ENCODE measurements at places on chromosomes 2 and 18.

DNA sequence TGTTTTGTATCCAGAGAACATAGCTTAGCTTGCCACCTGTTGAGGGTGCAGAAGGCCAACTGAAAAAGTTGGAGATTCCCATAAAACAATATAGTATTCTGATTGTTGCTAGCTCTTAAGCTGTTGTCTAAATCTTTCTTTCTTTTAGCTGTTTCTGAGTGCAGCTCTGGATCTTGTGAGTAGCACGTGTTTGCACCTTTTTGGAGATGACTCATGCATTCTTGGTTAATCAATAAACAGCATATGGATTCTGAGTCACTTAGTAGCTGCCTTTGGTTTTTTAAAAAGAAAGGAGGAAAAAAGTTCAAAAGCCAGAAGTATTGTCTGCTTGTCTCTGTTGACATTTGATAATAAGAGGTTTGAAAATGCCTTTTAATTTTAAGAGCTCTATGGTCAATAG lies 483.0 kb upstream of the FSIP2 start:
- DNase-seq: no peak

DNA sequence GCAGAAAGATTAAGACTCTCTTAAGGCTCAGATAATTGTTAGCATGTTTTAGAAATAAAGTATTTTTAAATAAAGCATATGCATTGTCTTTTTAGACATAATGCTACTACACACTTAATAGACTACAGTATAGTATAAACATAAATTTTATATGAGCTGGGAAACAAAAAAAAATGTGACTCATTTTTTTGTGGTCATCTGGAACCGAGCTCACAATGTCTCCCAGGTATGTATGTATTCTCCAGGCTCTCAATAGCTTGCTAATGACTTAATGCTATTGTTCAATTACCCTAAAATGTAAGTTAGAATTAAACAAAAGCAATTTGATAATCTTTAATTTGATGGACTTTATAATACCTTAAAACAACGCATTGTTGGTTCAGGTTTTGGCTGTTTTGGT lies 167.2 kb downstream of the NUP35 start:
- DNase-seq: no peak

- DNase-seq: no peak
Measured at GRCh38 chr18:47795434-47795814, 135.0 kb downstream of the SMAD2 start.

GRCh38 chr2:64767670-64768468 lies 114.2 kb upstream of the SERTAD2 start:
- DNase-seq: peak; percentile 43

DNA sequence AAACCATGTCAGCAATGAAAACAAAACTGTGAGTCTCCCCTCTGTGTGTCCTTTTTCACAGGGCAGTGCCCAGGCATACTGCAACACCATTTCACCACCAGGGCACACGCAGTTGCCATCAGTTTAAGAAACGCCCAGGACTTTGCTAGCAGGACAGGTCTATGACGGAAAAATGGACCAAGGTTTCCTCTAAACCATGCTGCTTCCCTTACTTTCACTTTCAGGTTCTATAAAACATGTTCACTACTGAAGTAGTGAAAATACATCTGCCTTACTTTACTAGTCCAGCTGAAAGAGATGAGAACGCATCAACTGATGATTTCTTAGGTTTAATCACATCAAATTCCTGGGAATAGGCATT lies 110.5 kb downstream of the TCF4 start:
- DNase-seq: no peak

DNA sequence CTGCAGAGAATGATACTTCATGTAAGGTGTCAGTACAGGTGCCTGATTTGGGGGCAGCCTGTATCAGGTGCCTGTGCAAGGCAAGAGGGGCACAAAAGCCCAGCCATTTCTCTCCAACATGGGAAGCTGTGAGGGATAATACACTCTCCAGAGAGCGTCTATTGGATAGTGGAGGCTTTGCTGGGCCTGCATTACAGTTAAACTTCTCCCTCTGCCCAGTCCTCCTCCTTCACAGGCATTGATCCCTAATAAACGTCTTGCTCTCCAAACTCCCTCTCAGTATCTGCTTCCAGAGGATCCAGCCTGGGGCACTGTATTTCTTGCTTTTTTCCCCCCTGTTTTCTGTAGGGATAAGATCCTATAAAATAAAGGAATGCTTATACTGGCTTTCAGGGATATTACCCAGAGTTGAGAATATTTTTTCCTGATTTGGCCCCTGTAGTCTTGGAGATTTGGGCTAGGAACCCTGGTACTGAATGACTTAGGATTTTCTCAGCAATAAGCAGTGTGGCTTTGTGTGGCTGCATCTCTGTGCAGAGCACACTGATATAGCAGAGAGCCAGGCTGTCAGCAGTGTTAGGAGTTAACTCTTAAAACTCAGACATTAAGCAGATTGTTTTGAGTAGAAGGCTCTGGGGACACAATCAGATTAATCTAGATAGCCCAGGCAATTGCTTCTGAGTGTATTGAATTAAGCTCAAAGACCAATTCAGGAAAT lies 330.6 kb downstream of the CYRIA start:
- no peak for DNase-seq

DNA sequence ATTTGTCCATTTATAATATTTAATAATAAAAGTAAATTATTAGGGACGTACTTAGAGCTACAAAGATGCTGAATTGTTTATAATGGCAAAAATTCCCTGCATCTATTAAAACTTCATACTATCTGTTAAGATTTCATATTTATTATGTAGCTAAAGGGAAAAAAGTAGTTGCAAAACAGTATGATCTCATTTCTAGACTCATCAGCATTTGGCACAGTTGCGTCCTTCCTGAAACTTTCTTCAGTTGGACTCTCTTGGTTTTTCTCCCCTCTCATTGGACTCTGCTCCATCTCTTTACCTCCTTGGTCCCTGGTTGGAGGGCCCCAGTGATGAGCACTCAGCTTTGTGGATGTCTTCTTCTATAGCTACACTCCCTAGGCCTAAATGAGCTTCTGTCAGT lies 99.6 kb downstream of the TMEM247 start:
- no peak for DNase-seq

- no peak for DNase-seq
Measured at GRCh38 chr2:63440612-63441011, 147.7 kb downstream of the WDPCP start.

- DNase-seq: no peak
Measured at GRCh38 chr18:7901657-7902056, 334.5 kb downstream of the PTPRM start.

GRCh38 chr2:73075477-73076373 lies 4.2 kb upstream of the SFXN5 start:
- DNase-seq: no peak

GRCh38 chr2:20855456-20855855 lies 32.6 kb upstream of the LDAH start:
- no peak for DNase-seq

DNA sequence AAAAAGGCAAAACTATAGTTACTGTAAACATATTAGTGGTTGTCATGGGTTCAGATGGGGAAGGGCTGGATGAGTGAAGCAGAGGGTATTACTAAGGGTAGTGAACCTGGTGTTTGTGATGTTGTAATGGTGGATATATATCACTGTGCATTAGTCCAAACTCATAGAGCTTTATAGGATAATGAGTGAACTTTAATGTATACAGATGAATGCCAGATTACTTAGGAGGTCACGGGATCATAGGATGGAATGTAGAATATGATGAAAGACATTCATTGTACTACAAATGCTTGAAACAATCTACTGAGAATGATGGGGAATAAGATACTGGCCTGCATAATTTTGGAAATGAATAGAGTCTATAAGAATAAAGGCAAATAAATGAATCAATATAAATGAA lies 226.7 kb upstream of the ZNF804A start:
- no peak for DNase-seq

DNA sequence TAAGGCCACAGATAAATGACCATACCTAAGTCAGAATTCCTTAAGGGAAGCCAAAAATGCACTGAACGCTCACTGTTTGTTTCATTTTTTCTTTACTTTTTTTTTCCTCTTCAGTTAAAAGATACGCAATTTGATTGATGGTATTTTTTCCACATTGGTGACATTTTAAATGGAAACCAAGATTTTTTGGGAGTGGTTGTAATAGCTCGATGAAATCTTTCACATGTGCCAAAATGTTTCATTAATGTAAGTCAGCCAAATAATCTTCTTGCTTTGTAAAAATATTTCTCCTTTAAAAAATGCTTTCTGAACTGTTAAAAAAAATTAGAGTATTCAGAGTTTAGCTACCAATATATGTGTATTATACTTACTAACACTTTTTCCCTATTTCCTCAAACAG lies 339.8 kb downstream of the ZEB2 start:
- DNase-seq: no peak
